ENCODE measurements at places on chromosomes 11 and 22.

GRCh38 chr22:44363013-44363979 lies 50.5 kb upstream of the SHISAL1 start:
- H3K27ac ChIP-seq, result no peak overlapping the region
- peaks cover 3% of the 10 kb centered on the region for H3K27me3 ChIP-seq
- H3K4me3 ChIP-seq, result no peak overlapping the region
- H3K36me3 ChIP-seq, result no peaks in the 10 kb centered on the region
- no peak for DNase-seq

DNA sequence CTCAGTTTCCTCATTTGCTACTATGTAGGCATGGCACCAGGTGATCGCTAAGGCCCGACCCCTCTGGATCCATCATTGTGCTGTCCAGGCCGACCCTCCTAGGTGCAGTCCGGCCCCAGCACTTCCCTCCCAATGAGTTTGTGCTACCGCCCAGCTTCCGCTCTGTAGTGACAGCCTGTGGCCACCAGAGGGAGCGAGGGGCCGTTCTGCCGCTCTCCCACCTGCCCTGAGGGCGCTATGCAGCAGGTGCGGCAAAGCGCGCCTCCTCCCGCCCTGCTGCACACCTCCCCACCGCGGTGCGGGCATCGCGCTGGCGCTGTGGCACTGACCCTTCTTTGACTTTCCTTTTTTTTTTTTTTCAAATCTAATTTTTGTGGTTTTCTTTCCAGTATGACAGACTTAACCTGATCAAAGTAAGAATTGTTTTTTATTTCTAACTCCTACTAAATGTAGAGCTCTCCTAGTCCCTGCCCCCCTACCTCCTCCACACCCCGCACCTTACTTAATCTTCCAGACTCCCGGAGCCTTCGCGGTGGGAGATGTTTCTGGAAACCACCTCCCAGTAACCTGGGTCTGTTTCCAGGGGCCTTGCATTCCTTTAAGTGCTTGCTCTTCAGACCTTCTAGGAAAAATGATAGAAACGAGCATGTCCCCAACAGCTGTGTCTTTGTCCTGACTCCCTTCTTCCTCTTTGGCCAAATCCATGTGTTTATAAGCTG lies 73.7 kb downstream of the SCN3B start:
- H3K36me3 ChIP-seq, result peaks cover 32% of the 10 kb centered on the region
- H3K27ac ChIP-seq, result peak overlapping the region; percentile 53
- H3K27me3 ChIP-seq, result no peaks in the 10 kb centered on the region
- H3K4me1 ChIP-seq, result peaks cover 19% of the 10 kb centered on the region
- peak; percentile 91 for DNase-seq
- H3K4me3 ChIP-seq, result no peak overlapping the region

- DNase-seq, result peak; percentile 83
- peaks cover 2% of the 10 kb centered on the region for H3K27me3 ChIP-seq
- H3K36me3 ChIP-seq, result no peaks in the 10 kb centered on the region
- H3K4me1 ChIP-seq, result no peaks in the 10 kb centered on the region
- peak overlapping the region; percentile 69 for H3K27ac ChIP-seq
Measured at GRCh38 chr11:120801801-120802689, 221.9 kb upstream of the TBCEL start.

DNA sequence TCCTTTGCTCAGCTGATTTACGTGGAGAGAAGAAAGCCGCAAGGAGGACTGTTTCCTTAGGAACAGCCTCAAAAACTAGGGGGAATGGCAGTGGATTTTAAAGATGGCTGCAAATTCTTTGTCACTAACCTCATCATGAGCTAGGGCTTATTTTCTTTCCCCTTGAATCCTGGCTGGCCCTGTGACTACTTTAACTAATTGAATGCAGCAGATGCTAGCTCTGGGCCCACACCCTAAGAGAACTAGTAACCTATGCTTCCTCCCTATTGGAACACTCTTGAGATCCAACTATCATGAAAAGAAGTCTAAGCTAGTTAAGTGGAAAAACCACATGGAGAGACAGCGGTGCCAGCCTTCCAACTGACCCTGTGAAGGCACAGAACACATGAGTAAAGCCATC lies 421.3 kb upstream of the NARS2 start:
- H3K36me3 ChIP-seq, result no peaks in the 10 kb centered on the region
- H3K4me3 ChIP-seq, result no peak overlapping the region
- no peak for DNase-seq
- no peaks in the 10 kb centered on the region for H3K4me1 ChIP-seq

GRCh38 chr11:24509114-24509513 lies 12.3 kb downstream of the LUZP2 start:
- H3K27ac ChIP-seq, result no peak overlapping the region
- no peak overlapping the region for H3K4me3 ChIP-seq
- no peaks in the 10 kb centered on the region for H3K36me3 ChIP-seq
- no peaks in the 10 kb centered on the region for H3K4me1 ChIP-seq
- no peaks in the 10 kb centered on the region for H3K27me3 ChIP-seq

- no peak for DNase-seq
- no peaks in the 10 kb centered on the region for H3K27me3 ChIP-seq
- H3K4me3 ChIP-seq, result no peak overlapping the region
- H3K27ac ChIP-seq, result no peak overlapping the region
- no peaks in the 10 kb centered on the region for H3K36me3 ChIP-seq
Measured at GRCh38 chr22:32613773-32614392, 139.3 kb downstream of the FBXO7 start.

GRCh38 chr22:40247976-40248375 lies 70.3 kb downstream of the TNRC6B start:
- peaks cover 24% of the 10 kb centered on the region for H3K36me3 ChIP-seq
- no peaks in the 10 kb centered on the region for H3K27me3 ChIP-seq

DNA sequence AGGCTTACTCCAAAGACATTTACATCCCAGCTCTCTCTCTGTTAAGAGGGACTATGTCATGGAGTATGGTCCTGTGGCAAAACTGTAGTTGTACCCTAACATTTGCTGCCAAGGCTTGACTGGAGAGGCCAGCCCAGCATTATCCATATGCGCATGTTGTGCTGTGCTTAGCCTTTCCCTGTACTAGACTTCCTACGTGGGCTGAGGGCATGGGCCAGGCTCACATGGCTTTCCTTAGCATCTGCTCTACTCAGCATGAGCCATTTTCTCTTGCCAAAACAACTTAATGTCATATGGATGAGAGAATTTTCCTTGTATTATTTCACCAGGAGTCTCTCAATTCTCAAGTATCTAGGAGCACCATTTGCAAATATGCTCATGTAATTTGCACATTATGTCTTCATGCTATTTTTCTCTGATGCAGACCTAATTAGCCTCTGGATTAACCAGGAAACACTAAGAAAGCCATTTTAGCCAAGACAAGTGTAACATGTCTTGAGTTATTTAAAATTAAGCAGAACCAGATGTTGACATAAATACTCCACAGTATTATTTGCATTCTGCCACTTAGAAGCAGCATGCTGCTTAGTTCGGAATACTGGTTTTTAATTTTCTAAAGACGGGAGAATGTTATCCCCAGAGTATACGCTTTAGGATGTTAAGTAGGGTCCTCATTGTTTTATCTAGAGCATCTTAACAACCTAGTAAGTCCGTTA lies 71.7 kb upstream of the FAR1 start:
- H3K4me3 ChIP-seq, result no peak overlapping the region
- no peaks in the 10 kb centered on the region for H3K36me3 ChIP-seq
- H3K27ac ChIP-seq, result no peak overlapping the region
- H3K27me3 ChIP-seq, result peaks cover 3% of the 10 kb centered on the region

DNA sequence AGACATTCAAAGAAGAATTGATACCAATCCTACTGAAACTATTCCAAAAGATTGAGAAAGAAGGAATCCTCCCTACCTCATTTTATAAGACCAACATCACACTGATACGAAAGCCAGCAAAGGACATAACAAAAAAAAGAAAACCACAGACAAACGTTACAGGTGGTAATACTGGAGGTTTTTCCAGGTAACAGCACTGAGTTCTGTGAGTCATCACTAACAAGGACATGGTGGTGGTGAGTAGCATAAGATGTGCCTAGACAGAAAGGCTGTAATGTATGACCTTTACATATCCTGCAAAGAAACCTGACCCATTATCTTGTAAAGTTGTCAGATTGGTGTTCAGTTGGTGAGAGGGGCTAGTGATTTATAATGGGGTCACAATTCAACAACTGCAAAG lies 15.3 kb downstream of the OR9G1 start:
- no peaks in the 10 kb centered on the region for H3K4me1 ChIP-seq
- no peaks in the 10 kb centered on the region for H3K27me3 ChIP-seq
- H3K27ac ChIP-seq, result no peak overlapping the region
- H3K36me3 ChIP-seq, result no peaks in the 10 kb centered on the region
- DNase-seq, result no peak

- H3K27me3 ChIP-seq, result peaks cover 8% of the 10 kb centered on the region
- DNase-seq, result no peak
- no peaks in the 10 kb centered on the region for H3K36me3 ChIP-seq
- no peak overlapping the region for H3K4me3 ChIP-seq
- no peak overlapping the region for H3K27ac ChIP-seq
Measured at GRCh38 chr11:125532668-125533067, 36.6 kb upstream of the FEZ1 start.

DNA sequence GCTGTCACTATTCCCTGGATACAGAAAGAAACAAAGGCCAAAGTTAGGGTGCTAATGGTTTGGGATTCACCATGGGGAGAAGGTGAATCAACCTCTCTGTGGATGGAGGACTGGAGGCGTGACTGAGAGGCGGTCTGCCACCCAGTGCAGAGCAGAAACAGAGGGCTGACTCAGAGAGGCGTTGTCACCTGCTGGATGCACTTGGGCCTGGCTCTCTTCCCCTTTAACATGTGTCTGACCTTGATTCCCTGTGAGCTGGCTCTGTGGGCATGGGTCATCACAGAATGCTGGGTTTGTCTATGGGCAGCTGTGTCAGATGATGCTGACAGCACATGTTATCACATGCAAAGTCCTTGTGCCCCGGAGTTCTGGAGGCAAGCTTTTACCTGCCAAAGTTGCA lies 75.9 kb downstream of the LDLRAD3 start:
- no peaks in the 10 kb centered on the region for H3K36me3 ChIP-seq
- H3K4me3 ChIP-seq, result no peak overlapping the region
- H3K27ac ChIP-seq, result no peak overlapping the region
- no peak for DNase-seq

DNA sequence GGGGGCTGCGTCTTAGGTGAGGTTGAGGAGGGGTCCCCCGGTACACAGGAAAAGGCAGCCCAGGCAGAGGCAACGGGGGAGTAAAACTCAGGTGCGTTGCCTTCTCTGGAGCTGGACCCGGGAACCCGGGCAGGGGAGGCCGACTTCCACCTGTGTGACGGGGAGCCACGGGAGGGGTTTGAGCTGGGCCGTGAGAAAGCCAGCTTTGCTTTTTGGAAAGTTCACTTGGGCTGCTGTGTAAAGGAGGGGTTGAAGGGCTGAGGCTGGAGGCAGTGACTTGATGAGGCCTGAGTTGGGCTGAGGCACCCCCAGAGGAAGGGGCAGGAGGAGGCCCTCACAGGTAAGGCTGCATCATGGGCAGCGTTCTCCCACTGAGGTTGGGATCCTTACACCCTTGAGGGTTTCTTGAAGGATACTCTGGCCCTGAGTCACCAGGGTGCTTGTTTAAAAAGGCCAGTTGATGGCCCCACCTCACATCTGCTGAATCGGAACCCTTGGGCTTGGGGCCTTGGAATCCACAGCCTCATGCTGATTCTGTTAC lies 47.2 kb downstream of the CHRDL2 start:
- no peaks in the 10 kb centered on the region for H3K4me1 ChIP-seq
- no peak overlapping the region for H3K4me3 ChIP-seq
- no peaks in the 10 kb centered on the region for H3K36me3 ChIP-seq
- DNase-seq, result no peak

DNA sequence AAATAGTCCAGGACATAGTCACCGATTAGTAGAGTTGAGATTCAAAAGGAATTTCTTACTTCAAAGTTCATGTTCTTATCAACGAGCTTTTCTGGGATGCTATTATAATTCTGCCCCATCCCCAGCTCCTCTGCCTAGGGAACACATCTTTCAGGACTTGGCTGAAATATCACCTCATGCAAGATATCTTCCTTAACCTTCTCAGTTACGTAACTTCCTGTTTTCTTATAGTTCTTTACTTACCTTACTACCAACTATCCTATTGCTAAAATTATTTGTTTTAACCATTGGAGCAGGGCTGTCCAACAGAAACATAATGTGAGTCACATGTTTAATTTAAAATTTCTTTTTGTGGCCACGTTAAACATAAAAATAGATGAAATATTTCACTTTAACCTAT lies 2.3 kb downstream of the NARS2 start:
- DNase-seq, result no peak
- no peaks in the 10 kb centered on the region for H3K27me3 ChIP-seq

GRCh38 chr22:39528681-39529486 lies 3.7 kb downstream of the RPS19BP1 start:
- H3K27ac ChIP-seq, result peak overlapping the region; percentile 53
- peak overlapping the region; percentile 97 for H3K4me3 ChIP-seq
- DNase-seq, result peak; percentile 97
- H3K4me1 ChIP-seq, result peaks cover 72% of the 10 kb centered on the region
- peaks cover 3% of the 10 kb centered on the region for H3K27me3 ChIP-seq

DNA sequence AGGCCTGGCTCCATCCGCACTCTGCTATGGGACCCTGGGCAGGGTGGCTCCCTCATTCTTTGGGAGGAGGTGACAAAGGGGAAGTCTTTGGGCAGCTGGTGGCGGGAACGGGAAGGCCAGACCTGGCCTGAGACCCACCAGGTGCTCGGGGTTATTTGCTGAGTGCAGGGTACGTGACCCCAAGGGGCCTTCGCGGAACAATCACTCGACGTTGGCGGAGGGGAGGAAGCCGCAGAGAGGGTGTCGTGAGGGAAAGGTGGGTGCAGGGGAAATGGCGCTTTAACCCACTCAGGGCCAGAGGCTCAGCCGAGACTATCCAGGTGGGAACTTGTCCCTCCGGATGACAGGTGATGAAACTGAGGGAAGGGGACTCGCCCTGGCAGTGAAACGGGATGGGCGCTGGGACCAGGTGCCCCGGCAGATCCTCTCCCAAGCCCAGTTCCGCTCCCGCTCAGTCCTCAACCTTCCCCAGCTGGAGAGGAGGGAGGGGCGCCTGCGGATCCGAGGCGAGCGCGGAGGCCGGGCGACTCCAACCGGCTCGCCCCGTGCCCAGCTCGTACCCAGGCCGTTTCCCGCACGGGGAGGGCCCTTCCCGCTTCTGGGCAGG lies 911 bp downstream of the A4GALT start:
- H3K4me1 ChIP-seq, result peaks cover 13% of the 10 kb centered on the region
- H3K4me3 ChIP-seq, result peak overlapping the region; percentile 15
- H3K27ac ChIP-seq, result no peak overlapping the region

GRCh38 chr22:44336962-44337677 lies 24.4 kb upstream of the SHISAL1 start:
- H3K36me3 ChIP-seq, result no peaks in the 10 kb centered on the region
- H3K27ac ChIP-seq, result no peak overlapping the region
- DNase-seq, result no peak
- peaks cover 3% of the 10 kb centered on the region for H3K4me1 ChIP-seq

DNA sequence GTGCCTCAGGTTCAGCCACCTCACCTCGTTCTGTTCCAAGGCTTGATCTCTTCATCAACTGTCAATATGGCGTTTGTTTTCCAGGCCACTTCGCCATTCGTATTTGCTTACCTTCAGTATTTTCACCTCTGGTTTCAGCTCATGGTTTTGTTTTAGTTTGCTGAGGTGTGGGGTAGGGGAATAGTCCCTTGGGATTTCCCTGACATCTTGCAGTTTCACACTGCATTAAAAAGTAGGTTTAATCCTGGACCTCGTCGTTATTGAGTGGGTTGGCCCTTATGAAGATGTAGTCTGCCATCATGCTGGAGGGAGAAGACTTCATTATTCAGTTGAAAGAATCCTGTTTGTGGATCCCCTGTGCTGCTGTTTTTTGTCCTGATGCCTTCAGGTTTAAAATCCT lies 46.0 kb downstream of the C11orf91 start:
- DNase-seq, result no peak
- no peaks in the 10 kb centered on the region for H3K4me1 ChIP-seq
- H3K27ac ChIP-seq, result no peak overlapping the region
- H3K4me3 ChIP-seq, result no peak overlapping the region
- no peaks in the 10 kb centered on the region for H3K36me3 ChIP-seq
- peaks cover 9% of the 10 kb centered on the region for H3K27me3 ChIP-seq

Measured in activated CD4-positive, alpha-beta T cell treated with anti-CD3 and anti-CD28 coated beads, Interleukin-2, amount 10 ng/mL, durations not matched to agents 24 days and 14 days (primary cell).